Kidney tubule cell (primary cell): ENCODE measurements at places on chromosomes 11 and 22.

DNA sequence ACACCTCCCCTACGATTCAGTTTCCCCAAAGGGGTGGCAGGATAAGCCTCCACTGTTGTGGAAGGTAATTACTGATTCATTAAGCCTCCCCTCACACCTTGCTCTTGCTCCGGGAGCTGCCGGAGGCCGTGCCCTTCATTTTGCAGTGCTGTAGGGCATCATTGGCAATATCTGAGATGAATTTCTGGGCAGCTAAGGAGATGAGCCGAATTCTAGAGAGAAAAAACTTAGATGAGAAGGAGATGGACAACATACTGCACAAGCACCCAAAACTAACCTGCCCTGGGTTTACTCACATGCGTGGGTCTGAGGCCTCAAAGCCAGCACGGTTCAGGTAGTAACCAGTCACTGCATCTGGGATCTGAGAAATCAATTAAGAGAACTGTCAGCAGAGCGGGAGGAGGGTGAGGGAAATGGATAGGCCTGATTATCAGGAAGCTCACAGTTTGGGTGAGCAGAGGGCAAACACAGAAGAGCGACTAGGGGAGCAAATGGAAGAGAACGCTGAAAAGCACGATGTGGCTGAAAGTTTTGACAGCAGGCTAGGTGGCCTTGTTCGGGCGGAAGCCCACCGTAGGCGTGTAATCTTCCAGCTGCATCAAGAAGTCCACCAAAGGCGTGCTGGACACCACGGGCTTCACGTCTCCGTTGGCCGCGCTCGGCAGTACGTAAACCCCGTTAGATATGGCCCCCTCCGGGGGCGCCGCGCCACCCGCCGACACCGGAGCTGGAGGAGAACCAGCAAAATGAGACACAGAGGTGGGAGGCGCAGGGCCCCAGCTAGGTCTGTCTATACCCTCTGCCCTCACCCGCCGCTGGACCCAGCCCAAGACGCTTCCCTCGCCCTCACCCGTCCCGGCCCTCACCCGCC lies 689 bp downstream of the TAF10 start:
- peak; percentile 39 for DNase-seq

- DNase-seq = peak; percentile 38
Measured at GRCh38 chr11:101010899-101011298, 118.7 kb downstream of the PGR start.

DNA sequence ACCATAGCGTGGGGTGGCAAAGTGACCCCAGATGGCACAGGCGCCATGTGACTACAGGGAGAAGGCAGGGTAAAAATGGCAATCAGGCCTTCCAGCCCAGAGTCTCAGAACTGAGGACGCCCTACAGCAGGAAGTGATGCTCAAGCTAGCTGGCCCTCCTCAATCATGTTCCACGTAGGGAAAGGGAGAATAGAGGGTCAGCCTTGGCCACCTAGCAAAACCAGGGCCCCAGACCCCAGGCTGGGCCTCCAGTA lies 978 bp upstream of the ANKRD13D start:
- DNase-seq = no peak

GRCh38 chr11:45304992-45305335 lies 18.8 kb upstream of the SYT13 start:
- no peak for DNase-seq

- peak; percentile 16 for DNase-seq
Measured at GRCh38 chr11:40183073-40184064, 1276.1 kb downstream of the LRRC4C start.

DNA sequence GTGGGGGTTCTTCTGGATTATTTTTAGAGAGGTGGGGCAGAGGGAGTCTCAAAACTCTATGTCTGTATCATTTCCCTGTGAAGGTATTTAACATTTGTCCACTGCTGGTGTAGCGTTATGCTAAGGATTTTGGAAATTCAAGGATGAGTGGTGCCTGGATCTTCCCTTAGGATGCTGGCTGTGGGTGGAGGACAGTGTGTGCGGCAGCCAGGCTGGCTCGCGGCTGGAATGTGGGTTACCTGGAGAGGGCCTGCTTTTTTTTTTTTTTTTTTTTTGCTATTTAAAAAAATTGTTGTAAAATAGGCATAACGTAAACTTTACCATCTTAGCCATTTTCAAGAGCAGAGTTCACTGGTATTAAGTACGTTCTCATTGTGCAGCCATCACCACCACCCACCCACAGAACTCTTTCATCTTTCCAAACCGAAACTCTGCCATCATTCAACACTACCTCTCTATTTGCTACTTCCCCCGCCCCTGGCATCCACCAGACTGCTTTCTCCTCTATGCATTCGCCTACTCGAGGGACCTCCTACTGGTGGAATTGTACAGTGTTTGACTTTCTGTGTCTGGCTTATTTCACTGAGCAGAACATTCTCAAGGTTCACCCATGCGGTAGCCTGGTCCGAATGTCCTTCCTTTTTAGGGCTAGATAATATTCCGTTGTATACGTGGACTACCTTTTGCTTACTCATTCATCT lies 67.1 kb downstream of the PARVB start:
- DNase-seq = no peak

- peak; percentile 26 for DNase-seq
Measured at GRCh38 chr11:16750417-16750816, 12.0 kb downstream of the C11orf58 start.
